ENCODE measurements at places on chromosomes 2 and 18.
A peak's percentile ranks its signal among the peaks of the same experiment; 100 is the strongest.

DNA sequence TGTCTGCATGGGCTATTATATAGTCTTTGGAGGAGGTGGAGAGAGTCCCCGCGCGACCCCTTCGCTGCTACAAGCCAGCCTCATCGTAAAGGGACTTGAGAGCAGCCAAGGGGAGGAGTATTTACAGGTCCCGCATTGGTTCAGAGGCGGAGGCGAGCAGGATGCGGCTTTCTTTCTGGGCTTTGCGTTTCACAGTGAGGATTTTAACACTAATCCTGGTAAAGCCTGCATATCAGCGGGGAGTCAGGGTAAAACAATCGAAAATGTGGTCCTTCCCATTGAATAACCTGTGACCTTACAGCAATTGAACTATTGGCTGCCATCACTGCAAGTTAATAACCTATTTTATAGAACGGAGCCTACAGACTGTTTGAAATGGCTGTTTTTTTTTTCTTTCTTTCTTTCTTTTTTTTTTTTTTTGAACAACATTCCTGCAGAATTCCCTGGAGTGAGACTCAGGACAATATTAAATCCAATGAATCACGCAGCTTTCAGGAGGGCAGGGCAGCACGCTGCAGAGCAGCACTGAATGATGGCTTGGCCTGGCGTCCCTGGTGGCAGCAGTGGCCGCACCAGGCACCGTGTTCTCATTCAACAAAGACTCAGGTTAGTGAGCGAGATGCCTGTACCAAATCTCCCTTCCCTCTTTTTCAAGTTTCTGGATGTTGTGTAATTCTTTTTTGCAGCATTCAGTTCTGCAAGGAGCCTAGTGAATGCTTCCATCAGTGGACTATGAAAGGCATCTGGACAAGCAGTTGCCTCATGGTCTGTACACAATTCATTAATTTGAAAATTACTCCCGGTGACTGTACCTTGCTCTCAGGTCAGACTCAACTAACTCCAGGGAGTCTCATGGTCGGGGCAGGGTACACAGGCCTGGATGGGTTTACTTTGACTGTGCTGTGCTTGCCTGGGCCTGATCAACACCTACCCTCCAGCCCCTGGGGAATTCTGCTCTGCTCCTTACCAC is 19.8 kb downstream of the SMIM21 start:
- no peak for DNase-seq

GRCh38 chr2:101398116-101398821 is 11.0 kb upstream of the CREG2 start:
- DNase-seq, result no peak

DNA sequence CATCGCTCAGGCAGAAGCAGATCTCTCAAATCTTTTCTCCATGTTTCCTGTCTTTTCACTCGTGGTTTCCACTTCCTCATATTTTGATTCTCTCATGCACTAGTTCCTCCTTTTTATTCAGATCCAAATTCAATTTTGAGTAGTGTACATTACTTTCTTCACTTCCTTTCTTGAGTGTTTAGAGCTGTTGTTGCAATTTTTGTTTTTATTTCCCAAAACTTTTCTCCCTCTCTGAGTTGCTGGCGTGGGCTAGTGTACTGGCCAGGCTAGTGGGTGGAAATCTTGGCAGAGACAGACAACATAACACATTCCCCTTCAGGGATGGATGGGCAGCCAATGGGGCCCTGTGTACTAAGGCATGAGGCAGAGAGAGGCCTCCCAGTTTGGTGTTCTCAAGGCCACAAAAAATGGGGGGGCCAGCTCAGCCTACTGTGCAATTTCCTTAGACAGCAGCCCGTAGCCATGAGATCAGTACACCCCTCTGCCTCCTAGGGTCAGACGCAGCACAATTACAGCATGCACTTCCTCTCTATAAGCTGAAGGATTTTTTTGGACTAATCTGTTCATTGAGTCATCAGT is 145.1 kb upstream of the PID1 start:
- DNase-seq, result no peak

GRCh38 chr2:241879326-241879725 is 9.8 kb downstream of the RTP5 start:
- DNase-seq, result no peak

GRCh38 chr18:1585881-1586488 is 681.3 kb downstream of the ADCYAP1 start:
- peak; percentile 6 for DNase-seq

DNA sequence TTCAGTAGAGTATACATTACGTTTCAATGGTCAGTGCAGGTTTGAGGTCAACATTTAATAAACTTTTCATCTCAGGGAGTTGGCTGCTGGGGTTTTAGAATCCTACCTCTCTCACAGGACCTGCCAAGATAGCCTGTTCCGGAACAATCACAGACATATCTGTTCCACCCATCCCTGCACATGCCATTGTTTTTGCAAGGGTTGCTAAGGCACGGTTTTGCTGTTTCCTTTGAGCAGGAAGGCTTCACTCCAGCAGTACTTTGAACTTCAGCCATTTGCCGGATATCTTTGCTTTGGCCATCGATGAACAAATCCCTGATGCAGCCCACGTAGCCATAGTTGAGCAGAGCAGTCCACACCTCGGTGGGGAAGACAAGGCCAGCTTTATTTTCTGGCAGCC is 493.8 kb downstream of the NRXN1 start:
- no peak for DNase-seq

- no peak for DNase-seq
Observed at GRCh38 chr2:227301523-227301922, 23.5 kb upstream of the MFF start.

DNA sequence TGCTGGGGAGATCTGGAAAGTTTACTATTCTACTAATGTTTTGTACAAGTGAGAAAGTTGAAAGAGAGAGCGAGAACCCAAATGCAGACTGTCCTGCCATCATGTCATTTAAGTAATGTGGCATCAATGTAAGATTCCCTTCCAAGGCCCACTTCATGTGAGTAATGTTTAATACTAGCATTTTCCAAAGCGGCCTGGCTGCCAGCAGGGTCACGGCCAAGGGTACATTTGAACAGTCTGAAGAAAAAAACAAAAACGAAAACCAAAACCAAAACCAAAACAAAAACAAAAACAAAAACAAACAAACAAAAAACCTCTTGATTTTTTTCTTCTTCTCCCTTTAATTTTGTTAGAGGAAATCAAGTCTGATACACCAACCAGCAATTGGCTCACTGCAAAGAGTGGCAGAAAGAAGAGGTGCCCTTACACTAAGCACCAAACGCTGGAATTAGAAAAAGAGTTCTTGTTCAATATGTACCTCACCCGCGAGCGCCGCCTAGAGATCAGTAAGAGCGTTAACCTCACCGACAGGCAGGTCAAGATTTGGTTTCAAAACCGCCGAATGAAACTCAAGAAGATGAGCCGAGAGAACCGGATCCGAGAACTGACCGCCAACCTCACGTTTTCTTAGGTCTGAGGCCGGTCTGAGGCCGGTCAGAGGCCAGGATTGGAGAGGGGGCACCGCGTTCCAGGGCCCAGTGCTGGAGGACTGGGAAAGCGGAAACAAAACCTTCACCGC is 2.2 kb downstream of the HOXD10 start:
- no peak for DNase-seq

DNA sequence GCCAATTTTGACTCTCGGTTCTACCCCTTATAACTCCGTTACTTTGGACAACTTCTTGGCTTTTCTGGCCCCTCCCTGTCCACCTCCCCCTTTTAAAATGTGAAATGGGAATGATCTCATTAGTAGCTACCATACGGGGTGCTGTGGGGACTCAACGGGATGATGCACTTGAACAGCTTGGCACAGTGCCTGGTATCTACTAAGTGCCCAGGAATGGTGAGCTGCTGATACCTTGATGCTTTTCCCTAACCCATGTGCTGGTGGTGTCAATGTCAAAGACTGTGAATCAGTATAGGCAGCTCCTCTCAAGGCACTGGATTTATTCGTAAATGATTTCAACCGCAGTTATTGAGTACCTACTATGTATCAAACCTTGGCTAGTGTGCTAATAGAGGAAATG is 204.2 kb downstream of the LOXHD1 start:
- no peak for DNase-seq

- DNase-seq, result no peak
Observed at GRCh38 chr2:214987261-214987660, 151.2 kb downstream of the ABCA12 start.

DNA sequence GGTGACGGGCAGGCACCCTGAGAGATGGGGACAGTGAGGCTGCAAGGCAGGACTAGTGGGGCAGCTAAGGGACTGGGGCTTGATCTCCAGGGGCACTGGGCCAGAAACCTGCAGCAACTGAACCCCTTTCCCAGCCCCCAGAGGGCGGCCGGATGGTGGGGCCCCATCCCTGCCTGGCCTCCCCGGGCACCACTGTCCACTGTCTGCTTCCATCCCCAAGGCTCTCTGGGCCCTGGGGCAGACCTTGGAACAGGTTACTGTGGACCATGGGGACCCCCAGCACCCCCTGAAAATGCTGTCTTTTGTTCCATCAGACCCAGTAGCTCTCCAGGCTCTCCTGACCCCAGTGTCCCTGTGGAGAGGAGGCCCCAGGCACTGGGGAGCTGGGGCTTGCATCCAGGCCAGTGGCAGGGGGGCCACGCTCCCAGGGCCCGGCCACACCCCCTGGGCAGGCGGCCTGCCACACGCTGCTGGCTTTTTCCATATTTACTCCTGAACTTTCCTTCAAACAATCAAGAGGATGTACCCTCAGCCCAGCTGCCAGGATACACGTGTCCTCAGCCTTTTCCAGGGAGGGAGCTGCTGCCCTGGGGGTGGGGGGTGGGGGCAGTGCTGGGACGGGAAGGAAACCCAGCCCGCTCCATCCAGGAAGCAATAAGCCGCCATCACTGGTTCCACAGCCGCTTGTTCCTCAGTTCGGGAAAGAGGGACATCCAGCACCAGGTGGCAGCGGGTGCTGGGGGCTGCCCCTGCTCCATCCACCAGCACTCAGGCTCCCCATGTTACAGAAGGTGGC is 102.3 kb upstream of the ODC1 start:
- no peak for DNase-seq

GRCh38 chr2:27370816-27371620 is 602 bp downstream of the SNX17 start:
- peak; percentile 42 for DNase-seq

DNA sequence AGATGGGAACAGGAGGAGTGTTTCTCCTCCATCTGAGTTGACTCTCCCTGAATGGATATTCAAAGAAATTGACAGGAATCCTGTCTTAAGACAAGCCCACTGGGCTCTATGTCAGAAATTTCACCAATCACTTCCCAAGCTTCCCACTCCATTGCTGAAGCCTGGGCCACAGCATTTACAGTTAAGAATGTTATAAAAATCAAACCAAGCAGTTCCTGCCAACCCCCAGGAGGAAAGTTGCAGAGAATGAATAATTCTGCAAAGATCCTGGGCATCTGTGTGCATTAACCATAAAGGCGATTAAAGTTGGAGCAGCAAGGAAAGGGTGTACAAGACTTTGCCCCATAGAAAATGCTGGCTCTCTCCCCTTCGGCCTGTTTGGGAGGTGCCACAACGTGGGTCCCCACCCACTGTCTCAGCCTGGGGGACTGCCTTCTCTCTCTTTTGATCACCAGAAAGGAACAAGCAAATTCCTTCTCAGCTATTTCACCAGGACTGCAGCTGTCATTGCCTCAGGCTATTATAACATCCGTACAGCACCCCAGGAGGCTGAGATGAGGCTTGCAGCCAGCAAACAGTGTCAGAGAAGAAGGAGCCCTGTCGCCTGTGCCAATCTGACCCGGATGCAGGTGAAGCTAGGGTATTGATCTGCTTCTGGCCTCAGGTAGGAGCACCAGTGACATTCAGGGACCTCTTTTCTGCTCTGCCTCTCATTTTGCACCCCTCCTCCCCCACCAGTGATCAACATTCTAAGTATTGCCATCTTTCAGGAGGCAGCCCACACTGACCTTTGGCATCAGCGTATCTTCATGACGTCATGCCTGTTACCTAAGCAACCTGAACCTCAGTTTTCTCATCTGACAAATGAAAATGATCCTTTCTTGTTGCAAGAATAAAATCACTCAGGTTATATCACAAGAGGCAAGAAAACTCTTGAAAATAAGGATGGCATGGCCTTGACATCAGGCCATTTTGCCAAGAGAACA is 219.0 kb downstream of the SH3BP4 start:
- DNase-seq, result no peak

GRCh38 chr2:119062652-119063051 is 95.9 kb downstream of the C1QL2 start:
- no peak for DNase-seq

GRCh38 chr2:42868874-42869273 is 76.5 kb upstream of the HAAO start:
- DNase-seq, result no peak

GRCh38 chr2:77457665-77458064 is 64.5 kb downstream of the LRRTM4 start:
- no peak for DNase-seq

- no peak for DNase-seq
Observed at GRCh38 chr2:97355887-97356286, 233.8 kb downstream of the ANKRD36B start.

GRCh38 chr2:76210551-76210950 is 499.8 kb upstream of the GCFC2 start:
- DNase-seq, result no peak

DNA sequence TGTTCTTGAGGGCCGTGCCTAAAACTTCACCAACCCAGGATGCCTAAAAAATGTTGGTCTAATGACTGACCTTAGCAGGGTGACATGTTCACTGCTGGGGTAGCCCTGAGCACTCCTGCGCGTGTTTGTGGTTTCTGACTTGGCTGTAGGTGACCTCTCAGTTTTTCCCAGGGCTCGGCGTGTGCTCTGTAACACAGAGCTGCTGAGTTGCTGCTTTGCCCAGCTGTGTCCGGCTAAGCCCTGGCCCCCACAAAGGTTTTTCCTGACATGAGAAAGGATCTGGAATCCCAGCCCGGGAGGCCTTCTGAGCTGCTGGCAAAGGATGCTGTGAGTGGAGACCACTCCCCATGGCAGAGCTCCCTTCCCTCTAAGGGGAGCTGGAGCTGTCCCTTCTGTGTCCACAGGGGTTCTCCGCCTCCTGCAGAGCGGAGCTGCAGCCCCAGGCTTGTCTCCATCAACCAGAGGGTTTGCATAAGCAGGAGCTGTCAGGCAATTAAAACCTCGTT is 52.7 kb downstream of the CRIM1 start:
- no peak for DNase-seq

DNA sequence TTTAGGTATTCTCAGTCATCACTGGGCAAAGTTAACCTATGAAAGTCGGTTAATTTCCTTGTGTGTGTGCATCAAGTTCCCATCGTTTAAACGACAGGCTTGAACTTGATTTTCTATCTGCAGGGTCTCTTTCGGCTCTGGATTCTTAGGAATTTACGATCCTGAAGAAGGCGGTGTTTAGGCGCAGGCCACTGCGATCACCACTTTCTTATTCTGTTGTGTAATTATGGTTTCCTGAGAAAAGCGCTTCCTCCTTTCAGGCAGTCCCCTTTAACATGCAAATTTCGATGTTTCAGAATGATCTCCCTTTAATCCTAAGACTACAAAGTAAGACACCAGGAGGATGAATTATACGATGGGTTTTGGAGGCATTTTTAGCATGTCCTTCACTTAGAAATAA is 27.9 kb upstream of the MBP start:
- DNase-seq, result no peak

DNA sequence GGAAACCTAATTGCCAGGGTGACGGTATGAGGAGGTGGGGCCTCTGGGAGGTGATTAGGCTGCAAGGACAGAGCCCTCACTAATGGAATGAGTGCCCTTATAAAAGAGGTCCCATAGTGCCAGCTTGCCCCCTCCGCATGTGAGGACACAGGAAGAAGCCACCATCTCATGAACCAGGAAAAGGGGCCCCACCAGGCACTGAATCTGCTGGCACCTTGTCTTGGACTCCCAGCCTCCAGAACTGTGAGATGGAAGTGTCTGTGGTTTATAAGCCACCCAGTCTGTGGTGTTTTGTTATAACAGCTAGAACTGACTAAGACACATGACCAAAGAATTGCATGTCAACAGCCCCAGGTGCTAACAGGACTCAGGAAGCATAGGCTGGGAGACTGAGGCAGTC is 214.3 kb downstream of the MGAT5 start:
- no peak for DNase-seq

GRCh38 chr2:225083276-225083675 is 41.0 kb upstream of the DOCK10 start:
- no peak for DNase-seq

All from GM10248 (cell line).